ENCODE measurements at places on chromosomes 4 and X.

- DNase-seq: no peak
These were observed 55.5 kb upstream of the MAGED1 start for GRCh38 chrX:51837921-51838320.

DNA sequence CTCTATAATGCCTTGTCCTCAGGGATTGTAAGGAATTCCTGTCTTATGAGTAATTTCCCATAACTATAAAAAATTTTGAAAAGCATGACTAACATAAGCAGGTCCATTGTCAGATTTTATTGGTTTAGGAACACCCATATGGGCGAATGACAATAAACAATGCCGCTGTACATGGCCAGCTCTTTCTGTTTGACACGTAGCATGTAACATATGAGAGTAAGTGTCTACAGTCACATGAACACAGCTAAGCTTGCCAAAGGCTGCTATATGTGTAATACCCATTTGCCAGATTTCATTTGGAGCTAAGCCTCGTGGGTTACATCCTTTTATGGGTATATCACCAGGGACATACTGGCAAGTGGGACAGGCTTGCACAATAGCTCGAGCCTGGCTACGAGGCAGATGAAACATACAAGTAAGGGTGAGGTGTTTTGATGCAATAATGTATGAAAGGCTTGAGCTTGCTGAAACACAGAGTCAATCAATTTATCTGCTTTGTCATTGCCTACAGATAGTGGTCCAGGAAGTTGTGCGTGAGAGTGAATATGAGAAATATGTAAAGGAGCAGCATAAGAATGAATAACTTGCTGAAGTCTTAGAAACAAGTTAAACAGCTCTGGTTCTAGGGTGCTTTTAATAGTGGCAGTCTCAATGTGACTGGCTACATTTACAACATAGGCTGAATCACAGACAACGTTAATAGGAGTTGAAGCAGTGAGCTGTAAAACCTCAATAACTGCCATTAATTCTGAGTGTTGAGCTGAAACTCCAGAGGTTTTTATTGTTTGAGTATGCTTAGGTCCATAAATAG is 67.4 kb upstream of the UGT2B10 start:
- no peak for DNase-seq

DNA sequence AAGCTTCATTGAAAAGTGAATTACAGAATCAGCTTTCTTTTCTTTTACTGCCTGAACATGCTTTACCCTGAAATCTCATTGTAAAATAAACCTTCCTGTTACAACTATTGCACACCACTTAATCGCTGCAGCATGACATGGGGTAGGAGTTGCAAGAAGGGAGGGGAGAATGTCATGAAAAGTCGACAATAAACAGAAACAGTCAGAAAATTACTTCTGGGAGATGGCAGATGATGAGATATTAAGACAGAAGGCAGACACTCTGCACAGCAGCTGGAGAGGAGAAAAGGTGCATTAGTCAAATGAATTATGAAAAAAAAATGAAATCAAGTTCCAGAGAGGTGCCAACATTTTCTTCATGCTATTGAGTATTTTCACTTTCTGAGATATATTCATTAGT is 287.7 kb downstream of the PCDH7 start:
- DNase-seq: no peak

GRCh38 chr4:55321707-55322264 is 24.3 kb upstream of the SRD5A3 start:
- peak; percentile 34 for DNase-seq

GRCh38 chr4:179328627-179329026 is 1886.4 kb upstream of the AGA start:
- no peak for DNase-seq

- no peak for DNase-seq
These were observed 1360.0 kb downstream of the TECRL start for GRCh38 chr4:63049278-63049677.

DNA sequence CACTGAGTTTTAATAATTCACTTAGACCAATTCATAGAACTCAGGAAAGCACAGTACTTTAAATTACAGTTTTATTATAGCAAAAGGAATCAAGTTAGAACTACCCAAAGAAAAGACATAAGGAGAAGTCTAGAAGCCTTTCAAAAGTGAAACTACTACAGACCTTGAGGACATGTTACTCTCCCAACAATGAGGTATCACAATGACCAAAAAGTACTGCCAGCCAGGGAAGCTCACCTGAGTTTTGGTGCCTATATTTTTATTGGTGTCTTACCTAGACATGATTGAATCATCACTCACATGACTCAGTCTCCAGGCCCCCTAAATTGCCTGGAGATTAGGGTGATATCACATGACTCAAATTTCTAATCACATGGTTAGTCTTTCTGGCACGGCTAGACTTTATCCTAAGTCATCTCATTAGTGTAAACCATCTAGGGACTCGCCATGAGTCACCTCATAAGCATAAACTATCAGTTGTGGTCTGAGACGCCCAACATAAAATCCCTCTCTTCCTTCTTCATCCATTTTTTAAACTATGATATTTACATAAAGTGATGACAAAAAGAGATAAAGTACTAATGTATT is 372.3 kb downstream of the TMA16 start:
- DNase-seq: no peak

DNA sequence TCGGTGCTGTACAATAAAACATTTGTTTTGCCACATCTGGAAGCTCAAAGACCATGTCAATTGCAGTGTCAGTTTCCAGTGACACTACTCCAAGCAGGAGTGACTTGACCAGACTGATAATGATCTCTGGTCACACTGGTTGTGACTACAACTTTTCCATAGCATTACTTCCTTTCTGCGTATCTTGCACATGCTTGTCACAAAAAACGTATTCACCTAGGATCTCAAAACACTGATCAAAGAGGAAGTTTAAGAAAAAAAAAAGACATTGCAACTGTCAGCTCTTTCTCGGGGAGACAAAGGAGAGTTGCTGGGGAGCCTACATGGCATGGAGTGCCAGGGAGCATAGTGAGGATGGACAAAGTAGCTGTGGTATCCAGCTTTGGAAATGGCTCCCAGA is 60.6 kb downstream of the OPHN1 start:
- no peak for DNase-seq

GRCh38 chr4:139605516-139605915 is 49.5 kb upstream of the SETD7 start:
- DNase-seq: no peak

- no peak for DNase-seq
These were observed 246.5 kb downstream of the CPE start for GRCh38 chr4:165625281-165625680.

- no peak for DNase-seq
These were observed 191.8 kb downstream of the PDGFC start for GRCh38 chr4:156779774-156780173.

DNA sequence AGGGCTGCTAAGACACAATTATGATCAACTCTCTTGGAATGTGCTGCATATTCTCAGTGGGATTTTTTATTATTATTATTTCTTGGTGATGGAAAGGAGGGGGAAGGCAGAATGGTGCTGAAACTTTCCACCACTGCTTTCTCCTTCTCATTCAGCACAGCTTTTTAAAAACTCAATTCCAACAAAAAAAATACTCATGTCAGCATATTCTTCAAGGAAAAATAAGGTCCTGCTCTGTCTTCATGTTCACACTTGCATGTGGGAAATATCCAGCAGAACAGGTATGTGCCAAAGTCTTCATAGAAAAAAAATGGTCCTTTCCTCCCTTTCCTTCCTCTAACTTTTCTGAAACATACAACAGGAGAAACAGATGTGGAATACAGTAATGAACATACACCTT is 144.0 kb upstream of the ADAMTS3 start:
- no peak for DNase-seq

DNA sequence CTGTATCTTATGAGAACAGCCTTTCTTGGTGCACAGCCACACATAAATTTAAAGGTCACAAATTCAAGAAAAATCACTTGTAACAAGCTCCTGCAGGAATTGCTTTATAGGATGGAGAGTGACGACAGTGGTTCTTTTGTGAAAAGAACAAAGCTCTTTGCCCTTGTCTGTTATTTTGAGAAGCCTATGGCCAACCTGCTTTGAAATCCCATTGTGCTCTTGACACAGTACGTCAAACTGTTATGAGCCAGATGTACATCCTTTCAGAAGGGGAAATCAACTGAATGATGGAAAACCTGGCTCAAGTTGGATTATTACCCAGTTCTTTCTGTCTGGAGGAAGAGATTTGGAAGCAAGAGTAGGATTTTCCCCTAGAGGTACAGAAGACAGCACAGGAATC is 1454.2 kb downstream of the ARAP2 start:
- DNase-seq: no peak

DNA sequence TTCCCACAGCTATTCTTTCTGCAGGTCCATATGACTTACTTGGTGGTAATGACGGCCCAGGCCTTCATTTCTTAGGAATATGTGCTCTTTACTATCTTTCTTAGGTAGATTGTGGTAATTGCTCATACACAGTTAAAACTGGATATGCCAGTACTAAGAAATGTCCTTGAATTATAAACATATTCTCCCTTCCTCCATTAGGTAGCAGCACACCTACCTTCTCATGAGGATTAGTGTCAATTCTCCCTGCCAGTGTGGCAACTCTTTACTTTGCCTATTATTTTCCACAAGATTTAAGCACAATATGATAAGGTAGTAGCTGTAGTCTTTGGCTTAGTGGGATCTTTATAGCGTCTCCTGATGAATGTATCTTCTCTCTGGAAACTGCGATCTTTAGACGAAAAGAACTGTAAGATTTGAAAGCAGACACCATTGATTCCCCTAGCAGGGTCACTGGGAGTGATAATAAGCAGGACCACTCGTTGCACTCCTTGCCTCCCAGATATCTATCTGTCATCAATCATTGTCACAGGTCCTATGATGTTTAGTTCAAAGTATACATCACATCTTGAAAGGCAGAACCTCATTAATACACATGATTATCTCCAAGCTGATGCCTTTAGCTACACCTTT is 1240.7 kb downstream of the C4orf33 start:
- DNase-seq: no peak

- no peak for DNase-seq
These were observed 67.3 kb upstream of the DHRSX start for GRCh38 chrX:2568125-2568524.

DNA sequence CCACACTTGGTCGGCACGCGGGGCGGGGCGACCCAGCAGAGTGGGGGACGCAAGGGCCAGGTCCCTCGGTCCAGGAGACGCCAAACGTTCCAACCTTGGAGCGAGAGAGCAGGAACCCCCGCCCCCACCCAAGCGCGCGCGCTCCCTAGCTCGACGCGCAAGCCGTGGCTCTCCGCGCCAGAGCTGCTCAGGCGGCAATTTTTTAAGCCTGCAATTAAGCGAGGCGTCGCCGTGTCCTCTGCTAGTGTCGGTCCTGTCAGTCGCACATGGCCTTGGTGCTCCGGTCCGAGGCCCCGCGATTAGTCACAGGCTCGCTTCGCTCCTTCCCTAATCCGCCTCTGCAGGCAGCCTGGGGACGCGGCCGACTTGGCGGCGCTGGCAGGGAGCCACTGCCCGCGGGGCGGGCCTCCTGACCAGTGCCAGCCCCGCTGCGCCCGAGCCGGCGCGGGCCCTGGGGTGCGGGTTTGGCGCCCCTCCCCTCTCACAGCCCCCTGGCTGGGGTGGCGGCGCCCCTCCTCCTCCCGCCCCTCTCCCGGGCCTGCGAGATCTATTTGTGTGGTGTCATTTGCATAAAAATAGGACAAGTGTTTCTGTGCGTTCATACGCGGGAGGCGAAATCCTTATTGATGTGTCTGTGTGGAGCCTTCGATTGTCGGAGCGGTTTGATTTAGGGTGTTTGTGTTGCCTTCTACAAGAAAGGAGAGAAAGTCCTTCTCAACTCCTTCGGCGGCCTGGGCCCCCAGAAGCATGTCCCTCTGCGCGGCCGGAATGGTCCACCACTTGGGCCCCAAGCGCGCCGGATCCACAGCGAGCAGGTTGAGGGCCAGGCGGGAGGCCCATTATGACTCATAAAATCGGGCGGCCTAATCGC is 9.8 kb upstream of the BCOR start:
- DNase-seq: no peak

DNA sequence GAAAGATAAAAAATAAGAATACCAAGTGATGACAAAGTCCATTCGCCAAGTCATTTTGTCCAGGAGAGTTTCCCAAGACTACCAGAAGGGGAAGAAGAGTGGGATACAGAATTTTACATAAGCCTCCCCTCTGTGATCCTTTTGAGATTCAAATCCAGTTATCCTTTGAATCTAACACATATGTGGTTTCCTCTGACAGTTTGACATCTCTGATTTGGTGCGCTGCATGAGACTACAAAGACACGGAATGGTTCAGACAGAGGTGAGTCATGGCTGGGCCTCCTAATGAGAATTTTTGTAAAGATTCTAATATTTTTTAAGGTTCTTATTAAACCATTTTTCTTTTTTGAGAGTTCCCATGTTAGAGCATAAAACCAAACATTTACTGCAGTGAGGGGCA is 38.3 kb downstream of the SLC10A6 start:
- DNase-seq: no peak

DNA sequence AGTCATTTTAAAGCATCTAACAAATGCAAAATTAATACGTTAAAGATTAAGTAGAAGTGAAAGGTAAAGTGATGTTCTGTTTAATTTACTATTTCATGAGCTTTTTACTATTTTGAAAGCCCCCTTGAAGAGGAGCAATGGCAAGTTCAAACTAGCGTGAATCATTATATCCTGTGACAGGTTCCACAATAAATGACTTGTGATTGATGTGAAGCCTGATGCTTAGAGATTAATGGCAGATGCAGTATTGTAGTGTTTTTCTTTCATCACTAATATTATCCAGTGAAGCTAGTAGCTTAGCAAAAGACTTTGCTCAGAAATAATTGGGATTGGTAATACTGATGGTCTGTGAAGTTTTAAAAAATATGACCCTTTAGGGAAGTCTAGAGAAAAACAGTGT is 57.3 kb downstream of the STOX2 start:
- DNase-seq: no peak

- no peak for DNase-seq
These were observed 76.6 kb downstream of the ITIH6 start for GRCh38 chrX:54721424-54721823.

GRCh38 chr4:657338-657833 is 16.7 kb downstream of the ATP5ME start:
- no peak for DNase-seq

DNA sequence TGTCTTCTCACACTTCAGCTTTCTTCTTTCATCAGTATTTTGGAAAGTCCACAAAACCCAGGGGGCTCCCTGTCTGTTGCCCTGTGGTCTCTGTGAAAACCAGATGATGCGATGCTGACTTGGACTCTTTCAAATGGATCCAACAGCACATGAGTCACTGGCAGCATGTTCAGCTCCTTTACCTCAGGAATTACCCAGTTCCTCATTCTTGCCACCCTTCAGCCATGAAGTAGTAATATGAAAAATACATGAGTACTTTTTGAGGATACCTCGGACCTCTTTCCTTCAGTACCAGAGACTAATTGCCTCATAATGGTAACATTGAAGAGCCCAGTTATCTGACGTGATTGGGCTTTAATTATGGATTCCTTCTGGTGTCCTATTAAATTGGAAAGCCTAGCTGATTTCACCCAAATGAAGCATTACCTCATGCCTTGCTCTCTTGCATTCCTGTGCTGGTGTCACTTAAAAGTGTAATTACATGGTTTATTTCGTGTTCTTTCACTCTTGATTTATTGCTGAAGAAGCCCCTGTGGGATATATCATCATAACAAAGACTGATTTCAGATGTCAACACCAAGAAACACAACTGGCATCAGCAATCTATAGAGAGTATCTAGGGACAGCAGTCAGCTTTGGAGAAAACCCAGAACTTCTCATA is 63.4 kb downstream of the NFKB1 start:
- DNase-seq: no peak
